ENCODE measurements at places on chromosomes 6 and 20.

DNA sequence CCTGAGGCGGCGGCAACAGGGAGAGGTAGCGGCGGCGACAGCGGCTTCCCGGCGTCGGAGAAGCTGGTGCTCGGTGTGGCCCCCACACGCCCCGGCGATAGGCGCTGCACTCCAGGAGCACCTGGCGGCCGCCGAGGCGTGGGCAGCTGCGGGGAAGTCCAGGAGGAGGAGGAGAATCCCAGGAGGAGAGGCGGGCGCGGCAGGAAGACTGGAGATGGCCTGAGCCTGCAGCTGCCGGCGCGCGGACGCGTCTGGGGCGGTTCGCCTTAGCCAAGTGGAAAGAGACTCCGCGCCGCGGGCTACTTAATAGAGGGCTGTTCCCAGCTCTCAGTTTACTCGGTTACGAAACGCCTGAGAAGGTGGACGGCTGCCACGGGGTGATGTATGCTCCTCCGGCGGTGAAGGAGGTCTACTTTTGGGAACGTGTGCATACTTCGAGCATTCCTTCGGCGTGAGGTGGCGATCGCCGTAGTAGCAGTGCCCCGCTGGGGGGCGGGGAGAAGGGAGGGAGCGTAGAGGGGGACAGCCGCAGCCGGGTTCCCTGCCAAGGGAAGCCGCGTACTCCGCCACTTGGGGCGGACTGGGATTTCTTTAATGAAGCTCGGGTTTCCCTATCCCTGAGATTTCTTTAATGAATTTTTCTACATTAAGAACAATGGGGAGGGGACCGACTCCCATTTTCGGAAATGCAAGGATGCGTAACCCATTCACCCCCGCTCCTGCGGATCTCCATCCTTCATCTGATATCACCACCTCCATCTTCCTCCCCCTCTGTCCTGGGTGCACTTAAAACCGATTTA, at the start of gene COL12A1:
Gene COL12A1, minus strand, starts transcription at position 278 of the 800 bp plus-strand sequence. CDS start 3,261 bp downstream, outside the sequence.
- peak; percentile 100 for DNase-seq

DNA sequence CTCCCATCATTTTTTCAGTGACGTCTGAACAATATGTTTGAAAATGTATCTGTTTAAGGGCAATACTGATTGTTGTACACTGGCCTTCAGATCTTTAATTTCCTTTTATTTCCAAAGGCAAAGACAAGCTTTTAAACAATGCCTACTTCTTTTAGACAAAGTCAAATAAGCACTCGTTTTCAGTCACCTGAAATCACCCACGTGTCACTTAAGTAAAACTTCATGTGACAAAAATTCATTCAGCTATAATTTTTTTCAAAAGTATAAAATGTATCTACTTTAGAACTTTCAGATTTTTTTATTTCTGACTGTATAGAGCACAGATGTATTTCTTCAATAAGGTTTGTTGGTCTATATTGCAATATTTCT, 113.5 kb upstream of the BEND6 start:
- DNase-seq, result no peak

- no peak for DNase-seq
These were observed 4.5 kb upstream of the SMLR1 start for GRCh38 chr6:130822736-130823135.

DNA sequence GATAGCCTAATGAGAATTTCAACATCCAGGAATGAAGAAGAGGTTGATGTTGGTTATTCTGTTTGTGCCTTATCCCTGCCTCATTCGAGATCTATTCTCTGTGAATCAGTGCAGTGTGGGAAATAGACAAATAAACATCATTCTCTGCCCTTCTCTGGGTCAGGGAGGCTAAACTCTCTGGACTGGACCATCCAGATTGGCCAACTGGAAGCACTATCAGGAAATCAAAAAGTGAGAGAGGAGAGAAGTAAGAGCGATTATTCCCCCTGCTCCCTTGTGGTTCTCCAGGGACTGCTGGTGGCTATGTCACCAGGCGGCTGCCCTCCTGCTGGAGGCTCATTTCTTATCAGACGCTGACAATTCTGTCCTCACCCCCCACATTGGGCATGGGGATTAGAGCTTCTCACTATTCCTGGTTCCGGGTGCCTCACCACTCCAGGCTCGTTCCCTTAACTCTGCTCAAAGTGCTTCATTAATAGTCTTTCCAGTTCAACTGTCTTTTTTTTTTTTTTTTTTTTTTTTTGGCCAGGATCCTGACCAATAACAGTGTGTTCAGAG, 201.7 kb upstream of the RREB1 start:
- no peak for DNase-seq

GRCh38 chr6:141248021-141248799, 884.5 kb upstream of the GJE1 start:
- no peak for DNase-seq

GRCh38 chr6:32603888-32604287, 14.2 kb upstream of the HLA-DRB1 start:
- DNase-seq, result no peak
